ENCODE measurements at places on chromosomes 16 and 17. TPM values are rescaled to one million over a fixed set of nuclear protein-coding genes. Genes with fewer than 3 reads are reported as not detected.

- DNase-seq: no peak
These were observed 5.9 kb downstream of the SGSH start for GRCh38 chr17:80214012-80214877.

- DNase-seq: no peak
These were observed 53.1 kb upstream of the CHMP6 start for GRCh38 chr17:80938556-80938955.

- DNase-seq: peak; percentile 65
These were observed 5.8 kb upstream of the RARA start for GRCh38 chr17:40303009-40303657.

- DNase-seq: no peak
These were observed 17.0 kb upstream of the THAP11 start for GRCh38 chr16:67825119-67825518.

GRCh38 chr17:14302091-14302430 is 1.2 kb downstream of the HS3ST3B1 start:
- DNase-seq: peak; percentile 39

DNA sequence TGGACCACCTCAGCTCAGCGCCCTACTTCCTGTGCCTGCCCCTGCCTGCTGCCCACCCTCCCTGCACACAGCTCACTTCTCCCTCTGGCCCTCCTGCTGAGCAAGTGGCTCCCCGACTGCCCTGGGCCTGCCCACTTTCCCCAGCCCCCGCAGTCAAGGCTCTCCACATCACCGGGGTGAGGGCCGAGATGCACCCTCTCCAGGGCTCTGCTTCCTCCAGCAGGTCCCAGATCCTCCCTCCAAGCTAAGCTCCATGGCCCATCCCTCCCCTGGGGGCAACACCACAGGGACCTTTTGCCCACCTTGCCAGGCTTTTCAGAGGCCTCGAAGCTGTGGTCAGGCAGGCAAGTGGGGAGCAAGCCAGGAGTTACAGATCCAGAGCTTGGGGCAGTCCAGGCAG is 820.2 kb downstream of the KCNJ18 start:
- DNase-seq: no peak

GRCh38 chr17:27473748-27474609 is 17.7 kb downstream of the KSR1 start:
- no peak for DNase-seq

DNA sequence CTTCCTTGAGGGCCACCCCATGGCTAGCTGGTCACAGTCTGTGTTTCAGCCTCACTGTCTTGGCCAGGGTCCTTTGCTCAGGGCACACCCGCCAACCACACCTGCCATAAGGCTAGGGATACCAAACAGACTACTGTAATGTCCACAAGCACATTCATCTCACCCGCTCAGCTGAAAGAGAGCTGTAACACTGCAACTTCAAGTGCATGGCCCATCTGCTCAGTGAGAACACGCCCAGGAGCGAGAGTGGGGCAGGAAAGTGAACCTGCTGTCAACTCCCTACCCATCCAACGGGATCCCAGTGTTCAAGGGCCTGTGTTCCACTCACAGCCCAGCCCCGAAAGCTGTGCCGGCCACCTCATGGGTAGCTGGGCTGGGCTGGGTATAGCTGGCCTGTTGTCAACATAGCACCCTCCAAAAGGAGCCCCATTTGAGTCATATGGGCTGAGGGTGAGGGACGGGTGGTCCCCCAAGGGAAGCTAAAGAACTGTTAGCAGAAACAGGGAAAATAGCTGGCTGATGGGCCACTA is 55.7 kb downstream of the SCNN1B start:
- DNase-seq: no peak

DNA sequence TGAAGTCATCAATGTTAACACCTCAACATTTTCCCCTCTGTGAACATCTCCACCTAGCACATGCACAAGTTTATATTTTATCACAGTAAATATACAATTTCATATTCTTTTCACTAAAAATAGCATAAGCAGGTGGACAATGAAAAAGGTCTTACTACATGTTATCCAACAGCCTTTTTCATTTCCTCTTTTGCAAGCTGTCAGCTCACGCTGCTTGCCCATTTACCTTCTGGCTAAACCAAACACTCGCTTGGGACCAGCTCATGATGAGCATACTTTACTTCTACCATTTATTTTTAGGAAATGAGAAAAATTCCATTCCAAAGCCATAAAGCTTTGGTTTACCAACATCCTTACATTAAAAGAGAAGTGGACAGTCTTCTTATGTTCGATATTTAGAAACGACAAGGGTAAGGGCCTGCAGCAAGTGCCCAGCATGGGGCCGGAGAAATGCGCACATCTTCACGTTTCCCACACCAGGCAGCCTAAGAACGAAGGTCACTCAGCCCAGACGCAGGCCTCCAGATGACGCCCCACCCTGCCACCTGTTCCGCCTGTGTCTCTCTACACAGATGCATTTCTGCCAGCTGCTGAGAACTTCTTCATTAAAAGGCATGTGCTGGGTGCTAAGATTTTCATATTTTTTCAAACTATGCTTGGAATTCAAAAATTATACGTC is 13.9 kb downstream of the SNN start:
- DNase-seq: no peak

DNA sequence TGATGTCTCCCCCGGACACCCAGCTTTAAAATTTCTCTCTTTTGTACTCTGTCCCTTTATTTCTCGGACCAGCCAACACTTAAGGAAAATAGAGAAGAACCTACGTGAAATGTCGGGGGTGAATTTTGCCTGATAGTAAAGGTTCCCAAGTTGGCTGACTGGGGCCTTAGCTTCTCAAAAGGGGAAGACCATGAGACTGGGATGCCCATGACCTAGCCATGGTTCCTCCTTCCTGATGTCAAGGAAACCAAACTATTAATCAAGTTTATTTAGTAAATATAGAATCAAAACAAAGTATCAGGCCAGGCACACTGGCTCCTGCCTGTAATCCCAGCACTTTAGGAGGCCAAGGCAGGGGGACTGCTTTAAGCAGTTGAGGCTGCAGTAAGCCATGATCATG is 2.4 kb upstream of the EIF1 start:
- no peak for DNase-seq

DNA sequence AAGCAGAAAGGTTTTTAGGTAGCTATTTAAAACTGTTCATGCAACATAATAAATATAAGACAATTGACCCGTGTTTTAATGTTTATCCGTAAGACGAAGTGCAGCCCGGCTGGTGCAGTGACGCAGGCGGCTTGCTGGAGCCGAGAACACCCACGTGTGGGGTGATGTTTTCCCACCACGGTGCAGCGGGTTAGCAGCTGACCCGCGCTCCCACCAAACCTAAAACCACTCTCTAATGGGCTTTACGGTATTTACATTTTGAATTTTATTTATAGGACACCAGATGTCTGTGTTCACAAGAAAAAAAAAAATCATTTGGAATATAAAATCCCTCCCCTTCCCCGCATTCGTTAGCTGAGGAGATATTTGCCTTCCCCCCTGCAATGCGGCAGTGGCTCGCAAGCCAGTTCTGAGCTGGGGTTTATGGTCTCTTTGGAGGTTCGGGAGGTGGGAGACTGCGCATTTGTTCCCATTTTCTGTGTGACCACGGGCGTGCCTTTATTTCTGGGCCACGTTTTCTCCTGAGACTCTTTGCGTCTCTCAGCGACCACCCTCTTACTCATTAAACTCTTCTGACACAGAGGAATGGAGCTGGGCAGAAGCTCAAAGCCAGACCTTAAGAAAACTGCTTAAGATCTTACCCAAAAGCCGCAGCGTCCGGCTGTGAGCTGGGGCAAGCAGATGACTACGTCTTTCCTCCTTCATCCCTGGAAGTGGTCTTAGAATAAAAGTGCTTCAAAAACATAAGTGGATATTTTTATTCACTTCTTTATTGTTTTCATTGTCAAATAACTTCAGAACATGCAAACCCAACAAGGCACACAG is 301.1 kb downstream of the IRF8 start:
- no peak for DNase-seq

Gene NPIPB8
- total RNA-seq: not detected

Gene GUCY2D
- total RNA-seq: not detected

Gene CHST5
- total RNA-seq: not detected

Gene C16orf92
- not detected for total RNA-seq

Gene HAS3
- total RNA-seq: 0.72 TPM

Gene KRT39
- 0.24 TPM for total RNA-seq

Gene CDRT15
- total RNA-seq: 0.84 TPM
